ENCODE measurements at places on chromosomes 4 and X.

DNA sequence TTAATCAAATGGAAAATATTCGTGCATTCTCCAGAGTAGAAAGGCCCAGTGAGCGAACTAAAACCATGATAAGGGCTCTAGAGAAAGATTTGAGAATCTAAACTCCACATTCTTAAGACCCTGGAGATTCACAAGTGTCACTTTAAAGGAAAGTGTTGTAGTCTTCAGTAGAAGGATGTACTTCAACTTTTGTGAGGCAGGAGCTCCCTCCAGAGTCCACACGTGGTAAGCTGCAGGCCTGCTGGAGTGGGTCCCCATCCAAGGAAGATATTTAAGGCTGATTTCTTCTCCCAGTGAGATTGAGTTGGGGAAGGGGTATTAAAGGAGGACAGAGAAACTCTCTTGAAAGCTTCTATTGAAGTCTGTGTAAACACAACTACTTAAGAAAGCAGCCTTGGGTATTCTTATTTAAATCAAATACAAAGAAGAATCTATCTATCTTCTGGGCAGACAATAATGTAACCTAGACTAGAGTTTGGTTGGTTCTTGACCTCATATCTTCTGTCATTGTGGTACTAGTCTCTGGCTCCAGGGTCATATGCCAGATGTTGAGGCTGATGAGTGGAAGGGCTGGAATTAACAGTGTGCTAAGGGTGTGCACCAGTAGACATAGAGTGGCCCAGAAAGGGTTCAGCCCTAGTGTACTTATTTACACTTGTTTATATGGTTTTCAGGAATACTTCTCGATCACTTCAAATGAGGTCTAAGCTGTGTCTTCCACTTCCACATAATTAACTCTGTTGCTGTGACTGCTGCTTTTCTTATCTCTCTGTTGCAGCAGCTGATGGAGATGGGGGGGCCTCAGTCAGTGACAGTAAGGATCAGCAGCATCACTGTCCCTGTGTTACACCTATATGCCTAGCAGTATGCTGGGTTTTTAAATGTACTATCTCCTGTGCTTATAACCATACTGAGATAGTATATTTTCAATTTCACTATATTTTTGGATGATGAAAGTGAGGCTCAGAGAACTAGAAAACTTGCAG, 76.1 kb downstream of the HMGB2 start:
- peak; percentile 6 for DNase-seq

DNA sequence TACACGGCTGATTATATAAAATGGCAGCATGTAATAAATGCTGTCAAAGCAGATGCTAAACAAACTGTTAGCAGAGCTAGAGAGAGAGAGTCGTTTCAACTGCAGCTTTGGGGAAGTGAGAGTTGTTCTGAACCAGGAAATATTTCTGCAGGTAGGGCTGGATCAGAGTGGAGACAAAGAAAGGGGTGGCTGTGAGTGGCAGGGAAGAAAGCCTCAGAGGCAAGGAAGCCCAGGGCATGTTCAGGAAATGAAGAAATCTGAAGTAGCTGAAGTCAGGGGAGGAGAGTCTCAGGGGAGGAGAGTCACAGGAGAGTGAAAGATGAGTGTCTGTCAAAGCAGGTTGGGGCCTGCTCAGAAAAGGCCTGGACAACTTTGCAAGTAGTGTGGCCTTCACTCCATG, 48.4 kb upstream of the RPS6KA3 start:
- DNase-seq = no peak

DNA sequence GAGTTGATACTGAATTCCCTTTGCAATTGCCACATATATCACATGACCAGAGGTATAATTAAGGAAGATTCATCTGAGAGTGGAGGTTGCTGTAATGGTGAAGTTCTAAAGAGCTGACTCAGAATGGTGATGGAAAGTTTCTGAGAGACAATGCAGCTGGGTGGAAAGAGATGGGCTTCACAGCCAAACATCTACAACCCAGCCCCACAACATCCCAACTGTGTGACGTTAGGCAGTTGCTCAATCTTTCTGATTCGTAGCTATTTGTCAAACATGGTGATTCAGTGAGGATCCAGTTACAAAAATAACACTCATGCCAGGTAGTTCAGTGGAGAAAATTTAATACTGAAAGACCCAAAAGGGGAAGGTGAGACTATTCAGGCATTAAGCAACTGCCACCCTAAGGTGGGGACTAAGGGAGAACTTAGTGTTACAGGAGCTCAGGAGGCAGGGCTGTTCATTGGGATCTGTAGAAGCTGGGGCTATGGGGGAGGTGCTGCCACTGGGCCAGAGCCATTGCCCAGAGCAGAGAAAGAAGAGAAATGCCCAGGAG, 6.9 kb upstream of the AFF1 start:
- no peak for DNase-seq

DNA sequence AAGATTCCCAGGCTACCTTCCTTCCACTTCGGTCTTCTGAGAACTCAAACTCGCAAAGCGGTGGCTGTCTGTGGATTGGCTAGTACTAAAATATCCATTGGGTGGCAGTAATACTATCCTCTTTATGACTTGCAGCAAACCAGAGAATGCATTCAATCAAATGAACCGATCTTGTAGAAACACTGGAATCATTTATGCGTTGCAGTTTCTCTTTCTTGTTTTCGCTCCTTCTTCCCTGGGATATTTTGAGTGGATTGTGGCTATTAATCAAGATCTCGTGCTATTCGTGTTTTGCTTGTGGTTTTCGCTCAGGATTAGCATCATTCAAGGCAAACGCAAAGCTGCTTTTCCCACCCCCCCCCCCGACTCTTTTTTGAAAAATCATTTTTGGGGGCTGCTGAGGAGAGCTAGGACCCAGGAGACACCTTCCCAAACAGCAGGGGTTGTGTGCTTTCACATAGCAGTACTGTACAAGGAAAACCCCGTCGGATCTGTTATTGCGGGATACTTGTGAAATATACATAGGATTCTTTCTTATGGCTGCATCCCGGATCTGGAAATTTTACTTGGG, at the start of gene IL1RAPL1:
TSS of gene IL1RAPL1 (plus strand) at position 466 of the 571 bp plus-strand sequence.
- DNase-seq = no peak

GRCh38 chr4:123417813-123418212, 21.2 kb downstream of the SPRY1 start:
- no peak for DNase-seq

DNA sequence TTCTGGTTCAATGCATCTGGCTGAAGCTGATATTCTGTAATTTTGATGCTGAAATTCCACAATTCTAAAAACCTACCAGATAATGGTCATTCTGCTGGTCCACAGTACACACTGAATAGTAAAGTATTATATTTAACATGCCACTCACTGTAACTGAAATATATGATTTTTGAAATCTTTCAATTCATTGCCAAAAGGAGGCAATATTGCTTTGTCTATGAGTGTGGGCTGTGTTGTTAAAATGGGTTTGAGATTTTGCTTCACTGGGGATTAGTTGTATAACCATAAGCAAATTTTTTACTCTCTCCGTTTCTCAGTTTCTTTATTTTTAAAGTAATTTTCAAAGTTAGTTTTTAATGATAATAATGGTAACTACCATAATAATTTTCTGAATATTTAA, 1404.1 kb upstream of the IGFBP7 start:
- no peak for DNase-seq

- no peak for DNase-seq
Observed at GRCh38 chr4:88060431-88060830, 53.0 kb downstream of the PKD2 start.

- DNase-seq = no peak
Observed at GRCh38 chr4:101009471-101009870, 337.9 kb downstream of the PPP3CA start.

GRCh38 chr4:76147454-76148141, 599 bp downstream of the NUP54 start:
- peak; percentile 2 for DNase-seq

GRCh38 chrX:108875548-108875947, 139.2 kb upstream of the IRS4 start:
- DNase-seq = no peak

DNA sequence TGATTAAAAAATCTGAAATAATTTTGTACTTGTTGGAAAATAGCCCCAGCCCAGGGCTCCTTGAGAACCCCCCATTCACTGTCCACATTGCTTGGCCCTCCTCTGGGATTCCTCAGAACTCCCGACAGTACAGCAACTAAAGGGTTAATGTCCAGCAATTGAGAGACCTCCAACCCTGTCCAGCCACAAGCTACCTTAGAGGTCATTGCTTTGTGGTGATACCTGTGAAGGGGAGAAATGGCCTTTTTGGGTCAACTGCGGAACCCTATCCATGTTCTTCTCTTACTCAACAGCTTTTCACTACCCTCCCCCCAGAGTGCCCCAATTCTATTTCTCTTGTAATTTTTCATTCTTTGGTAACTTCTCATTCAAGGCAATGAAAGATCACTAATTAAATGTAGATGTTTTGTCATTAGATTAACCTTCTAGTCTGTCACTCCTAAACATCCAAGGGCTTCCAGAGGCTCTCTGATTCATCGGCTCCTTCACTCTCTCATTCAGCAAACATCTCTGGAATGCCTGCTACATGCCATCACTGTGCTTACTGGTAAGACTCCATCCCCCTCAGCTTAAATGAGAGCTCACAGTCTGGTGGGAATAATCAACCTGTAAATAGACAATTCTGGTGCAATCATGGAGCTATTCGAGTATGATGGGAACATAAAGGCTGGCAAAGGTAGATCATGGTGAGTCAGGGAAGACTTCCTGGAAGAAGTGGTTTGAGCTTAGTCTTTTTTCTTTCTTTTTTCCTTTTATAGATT, 241.4 kb upstream of the PGRMC2 start:
- no peak for DNase-seq

DNA sequence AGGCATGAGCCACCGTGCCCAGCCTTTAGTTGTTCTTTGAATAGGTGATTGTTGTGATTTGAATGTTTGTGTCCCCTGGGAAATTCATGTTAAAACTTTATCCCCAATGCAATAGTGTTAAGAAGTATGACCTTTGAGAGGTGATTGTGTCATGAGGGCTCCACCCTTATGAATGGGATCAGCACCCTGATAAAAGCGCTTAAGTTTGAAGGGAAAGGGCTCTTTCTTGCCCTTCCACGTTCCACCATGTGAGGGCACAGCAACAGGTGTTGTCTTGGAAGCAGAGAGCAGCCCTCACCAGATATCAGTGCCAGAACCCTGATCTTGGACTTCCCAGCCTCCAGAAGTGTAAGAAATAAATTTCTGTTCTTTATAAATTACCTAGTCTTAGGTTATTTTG, 33.7 kb upstream of the RP2 start:
- no peak for DNase-seq

GRCh38 chr4:150039274-150040127, 38.7 kb upstream of the DCLK2 start:
- no peak for DNase-seq

Measured in stimulated activated CD4-positive, alpha-beta T cell treated with anti-CD3 and anti-CD28 coated beads, TNF-alpha, amount 100 ng/mL, for 4 hours (primary cell).